Activated CD4-positive, alpha-beta T cell treated with anti-CD3 and anti-CD28 coated beads, Interleukin-2, amount 50 U/mL, for 1 hour (primary cell): ENCODE measurements at places on chromosomes 2 and 18.

DNA sequence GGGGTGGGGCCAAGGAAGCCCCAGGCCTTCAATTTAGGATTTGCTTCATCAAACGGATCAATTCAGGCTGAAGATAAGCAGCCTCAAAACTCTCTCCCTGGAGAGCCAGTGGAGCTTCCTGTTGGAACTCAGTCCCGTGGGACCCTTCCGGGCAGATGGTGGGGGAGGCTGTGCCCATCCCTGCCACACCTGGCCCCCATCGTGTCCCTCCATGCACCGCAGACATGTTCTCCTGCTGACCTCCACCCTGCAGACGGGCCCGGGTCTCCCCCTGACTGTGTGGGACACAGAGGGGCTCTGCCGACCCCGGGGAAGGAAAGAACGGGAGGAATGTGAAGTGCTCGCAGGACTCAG, 144.2 kb downstream of the TPO start:
- DNase-seq = no peak

DNA sequence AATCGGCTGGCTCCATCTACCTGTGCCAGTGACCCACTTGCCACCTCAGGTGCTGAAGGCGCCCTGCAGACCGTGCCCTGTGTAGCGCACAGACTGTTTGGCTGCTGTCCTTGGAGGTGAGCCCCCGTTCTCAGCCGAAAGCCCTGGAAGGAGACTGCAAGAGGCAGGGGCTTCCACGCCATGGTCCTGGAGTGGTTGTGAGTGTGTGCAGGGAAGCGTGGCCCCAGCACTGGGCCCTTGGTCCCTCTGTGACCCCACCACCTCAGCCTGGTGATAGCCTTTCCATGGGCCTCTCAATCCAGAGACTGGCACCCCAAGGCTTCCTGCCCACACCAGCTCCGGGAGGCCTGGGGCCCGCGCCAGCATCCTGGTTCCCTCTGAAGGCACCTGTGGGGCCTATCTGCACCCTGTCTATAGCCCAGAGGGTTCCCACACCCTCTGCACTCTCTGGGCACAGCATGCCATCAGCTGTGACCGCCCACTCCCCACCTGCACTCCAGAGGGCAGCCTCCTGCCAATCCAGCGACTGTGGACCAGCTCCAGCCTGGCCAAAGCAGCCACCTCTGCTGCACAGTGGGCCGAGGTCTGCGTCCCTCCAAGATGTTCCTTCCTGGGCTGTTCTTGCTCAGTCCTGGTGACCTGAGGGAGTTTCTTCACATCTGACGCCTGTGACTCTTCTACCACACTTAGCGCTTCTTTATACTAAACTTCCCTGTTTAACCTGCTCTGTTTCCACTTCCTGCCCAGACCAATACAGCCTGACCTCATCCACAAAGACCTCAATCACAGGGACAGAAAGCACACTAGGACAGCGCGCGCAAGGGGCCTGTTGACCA, 109.5 kb downstream of the EIPR1 start:
- no peak for DNase-seq

DNA sequence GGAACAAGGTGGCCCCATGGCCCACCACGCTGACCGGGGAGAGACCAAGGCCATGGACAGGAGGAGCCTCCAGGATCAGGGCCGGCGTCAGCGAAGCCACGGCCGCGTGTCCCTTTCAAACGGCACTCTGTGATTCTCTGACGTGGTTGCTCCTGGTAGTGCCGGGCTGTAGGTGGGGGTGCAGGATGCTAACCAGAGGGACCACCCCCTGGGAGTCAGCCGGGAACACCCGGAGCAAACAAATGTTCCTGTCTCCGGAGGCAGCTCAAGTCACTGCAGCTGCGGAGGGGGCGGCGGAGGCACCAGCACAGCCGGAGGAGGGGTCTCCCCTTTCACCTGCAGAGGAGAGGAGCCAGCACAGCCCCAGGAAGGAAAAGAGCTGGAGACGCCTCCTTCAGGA, 750.6 kb upstream of the SALL3 start:
- no peak for DNase-seq

- DNase-seq = no peak
Observed at GRCh38 chr18:45317948-45318640, 297.2 kb upstream of the SLC14A2 start.

DNA sequence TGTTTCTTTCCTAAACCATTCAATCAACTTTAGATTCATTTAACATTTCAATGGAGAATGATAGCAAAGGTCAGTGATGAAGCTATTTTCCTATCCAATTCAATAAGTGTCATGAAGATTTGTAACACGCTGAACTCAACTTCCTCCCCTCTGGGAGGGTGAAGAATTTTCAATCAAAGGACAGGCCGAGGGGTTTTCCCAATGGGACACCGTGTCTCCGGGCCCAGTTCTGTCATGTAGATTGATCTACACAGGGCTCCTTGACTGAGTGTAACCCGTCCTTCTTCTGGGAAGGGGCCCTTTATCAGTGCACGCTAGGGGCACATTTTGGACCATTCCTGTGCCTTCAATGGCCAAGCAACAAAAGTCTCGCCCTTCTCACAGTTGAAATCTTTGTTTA, 90.1 kb downstream of the KCNE4 start:
- no peak for DNase-seq

- no peak for DNase-seq
Observed at GRCh38 chr18:65587491-65587890, 163.3 kb upstream of the CDH7 start.

GRCh38 chr18:74608681-74609080, 11.0 kb downstream of the ZNF407 start:
- DNase-seq = no peak

- no peak for DNase-seq
Observed at GRCh38 chr18:10201659-10202058, 252.8 kb upstream of the APCDD1 start.

- DNase-seq = no peak
Observed at GRCh38 chr2:145597006-145597405, 1077.1 kb upstream of the ZEB2 start.

- DNase-seq = no peak
Observed at GRCh38 chr18:76805221-76805620, 17.1 kb upstream of the ZNF236 start.

DNA sequence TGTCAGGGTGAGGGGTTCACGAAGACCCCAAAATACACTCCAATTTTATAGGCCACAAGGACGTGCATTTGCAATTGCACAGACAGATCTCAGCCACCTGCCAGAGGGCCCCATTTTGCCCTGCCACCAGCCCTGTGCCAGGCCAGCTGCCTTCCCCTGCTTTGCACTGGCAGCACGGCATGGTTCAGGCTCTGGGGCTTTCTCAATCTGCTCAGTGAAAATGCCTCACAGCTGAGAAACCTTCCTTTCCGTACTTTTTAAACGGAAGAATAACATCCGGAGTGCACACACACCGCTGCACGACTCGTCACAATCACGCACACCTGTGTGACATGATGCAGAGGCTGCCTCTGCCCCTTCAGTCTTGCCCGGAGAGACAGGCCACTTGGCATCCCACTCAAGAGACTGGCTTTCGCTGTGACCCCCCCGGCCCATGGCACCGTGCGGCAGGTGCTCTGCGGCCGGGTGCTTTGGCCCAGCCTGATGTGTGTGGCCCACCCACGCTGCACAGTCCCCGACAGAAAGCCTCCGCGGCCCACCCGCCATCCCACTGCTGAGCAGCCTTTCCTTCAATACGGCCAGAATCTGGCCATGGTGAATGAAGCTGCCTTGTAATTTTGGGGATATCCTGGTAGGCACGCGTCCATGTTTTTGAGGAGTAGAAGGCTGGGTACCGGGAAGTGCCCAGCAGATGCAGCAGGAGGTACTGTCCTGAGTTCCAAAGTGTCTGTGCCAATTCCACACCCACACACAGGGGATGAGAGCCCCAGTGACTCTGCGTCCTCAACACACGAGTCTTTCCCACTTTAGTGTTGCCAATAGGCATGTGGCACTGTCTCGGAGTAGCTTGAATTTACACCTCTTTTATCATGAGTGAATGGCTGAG, 88.8 kb downstream of the USP40 start:
- DNase-seq = no peak

GRCh38 chr2:38658613-38659012, 7.3 kb upstream of the GALM start:
- DNase-seq = no peak

DNA sequence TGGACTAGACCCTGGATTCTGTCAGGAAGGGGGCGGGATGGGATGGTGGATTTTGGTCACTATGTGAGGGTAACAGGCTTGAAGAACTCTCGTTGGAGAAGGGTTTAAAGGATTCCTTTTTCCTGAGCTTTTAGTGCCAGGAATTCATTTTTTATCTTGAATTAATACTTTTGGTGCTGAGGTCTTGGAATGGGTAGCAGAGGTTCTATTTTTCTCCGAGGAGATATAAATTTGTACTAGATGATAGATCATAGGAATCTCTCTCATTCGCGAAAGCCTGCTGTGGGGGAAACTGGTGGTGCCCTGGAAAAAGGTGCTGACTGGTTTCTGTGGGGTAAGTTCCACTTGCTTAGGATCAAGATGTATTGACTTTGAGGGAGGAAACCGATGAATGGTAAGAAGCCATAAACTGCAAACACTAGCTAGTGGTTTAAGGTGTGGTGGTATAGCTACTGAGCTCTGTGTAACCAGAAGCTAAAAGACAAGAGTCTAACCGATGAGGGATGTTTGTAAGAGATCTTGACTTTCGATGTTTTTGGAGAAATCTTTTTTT, 706 bp downstream of the AGPS start:
- peak; percentile 6 for DNase-seq

DNA sequence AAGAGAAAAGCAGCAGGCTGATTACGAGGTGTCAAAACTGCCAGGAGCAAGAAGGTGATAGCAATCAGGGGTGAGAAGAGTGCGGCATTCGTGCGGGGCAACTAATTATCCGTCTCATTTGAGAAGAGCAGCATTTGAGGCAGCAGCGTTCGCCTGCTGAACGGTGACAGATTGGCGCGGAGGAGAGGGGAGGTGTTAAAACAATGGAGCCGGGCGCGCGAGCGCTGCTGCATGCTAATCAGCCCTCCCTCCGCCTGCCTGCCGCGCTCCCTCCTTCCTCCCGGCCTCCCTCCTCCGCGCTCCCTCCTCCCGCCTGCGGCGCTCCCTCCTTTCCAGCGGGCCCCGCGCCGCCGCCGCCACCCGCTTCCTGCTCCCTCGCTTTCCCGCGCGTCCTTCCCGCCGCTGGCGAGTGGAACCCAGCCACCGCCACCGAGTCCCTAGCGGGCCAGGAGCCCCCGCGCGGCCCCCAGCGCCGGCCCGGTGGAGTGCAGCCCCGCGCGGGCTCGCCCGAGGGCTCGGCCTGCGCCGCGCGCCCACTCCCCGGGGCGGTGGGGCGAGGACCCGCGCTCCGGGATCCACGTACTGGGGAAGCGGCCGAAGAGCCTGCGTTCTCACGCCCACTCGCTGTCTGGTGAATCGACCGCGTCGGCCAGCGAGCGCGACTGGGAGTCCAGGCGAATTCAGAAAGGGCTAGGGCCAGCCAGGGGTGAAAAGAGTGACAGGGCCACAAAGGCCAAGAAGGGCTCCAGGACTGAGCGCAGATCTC, 69.5 kb upstream of the PSMD14 start:
- DNase-seq = peak; percentile 63

GRCh38 chr18:6486764-6487426, 72.2 kb upstream of the L3MBTL4 start:
- DNase-seq = no peak

DNA sequence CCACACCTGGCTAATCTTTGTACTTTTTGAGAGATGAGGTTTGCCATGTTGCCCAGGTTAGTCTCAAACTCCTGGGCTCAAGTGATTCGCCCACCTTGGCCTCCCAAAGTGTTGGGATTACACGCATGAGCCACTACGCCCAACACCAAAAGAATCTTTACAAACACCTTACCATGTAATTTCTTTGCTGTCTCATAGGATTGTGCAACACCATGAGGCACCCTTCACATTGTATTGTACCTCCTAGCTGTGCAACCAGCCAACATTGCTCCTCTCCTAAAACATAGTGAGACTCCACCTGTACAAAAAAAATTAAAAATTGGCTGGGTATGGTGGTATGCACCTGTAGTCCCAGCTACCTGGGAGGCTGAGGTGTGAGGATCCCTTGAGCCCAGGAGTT, 3.1 kb upstream of the MFSD6 start:
- no peak for DNase-seq

GRCh38 chr2:43513796-43514195, 82.0 kb downstream of the THADA start:
- no peak for DNase-seq

DNA sequence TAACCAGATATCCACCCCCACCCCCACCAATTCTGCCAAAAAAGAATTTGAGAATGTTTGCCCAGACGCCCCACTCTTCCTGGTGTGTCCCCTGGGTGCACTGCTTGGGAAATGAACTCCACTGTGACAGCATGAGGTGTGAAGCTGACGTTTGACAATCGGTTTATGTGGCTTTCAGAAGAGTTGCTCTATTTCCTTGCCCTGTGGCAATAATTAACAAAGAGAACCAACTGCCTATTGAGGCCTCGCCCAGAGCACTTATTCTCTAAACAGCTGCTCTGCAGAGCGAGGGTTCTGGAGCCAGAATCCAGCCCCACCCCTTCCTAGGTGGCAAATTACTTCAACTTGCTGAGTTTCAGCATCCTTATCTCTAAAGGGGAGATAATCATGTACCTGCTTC, 115.8 kb upstream of the SIX3 start:
- DNase-seq = no peak

- no peak for DNase-seq
Observed at GRCh38 chr2:160575368-160575767, 81.8 kb upstream of the RBMS1 start.

- no peak for DNase-seq
Observed at GRCh38 chr2:227214622-227215041, 50.2 kb downstream of the COL4A3 start.

GRCh38 chr2:174666845-174667244, 69.2 kb upstream of the WIPF1 start:
- no peak for DNase-seq

DNA sequence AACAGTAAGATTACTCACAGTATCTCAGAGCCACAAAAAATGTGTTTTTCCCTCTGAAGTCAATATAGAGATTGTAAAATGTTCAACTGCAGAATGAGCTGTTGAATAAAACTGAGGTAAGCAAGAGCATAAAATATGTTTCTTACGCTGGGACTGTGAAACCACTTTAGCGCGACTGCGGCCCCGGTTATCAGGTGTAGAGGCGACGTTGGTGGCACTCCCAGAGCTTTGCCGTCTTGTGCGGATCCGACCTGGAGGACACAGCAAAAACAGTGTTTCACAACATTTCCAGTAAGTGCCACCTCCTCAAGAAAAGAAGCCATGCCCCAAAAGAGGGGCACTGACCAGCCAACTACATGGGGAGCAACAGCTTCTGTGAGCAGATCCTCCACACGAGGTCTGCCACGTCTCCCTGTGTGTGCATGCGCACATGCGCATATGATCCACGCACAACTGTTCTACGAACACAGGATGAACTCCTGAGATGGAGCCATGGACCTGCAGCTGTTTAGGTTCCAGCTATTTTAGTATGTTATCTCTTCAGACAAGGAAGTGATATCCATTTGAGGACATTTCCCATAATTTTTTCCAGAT, 100.7 kb upstream of the RNU4ATAC start:
- DNase-seq = no peak

DNA sequence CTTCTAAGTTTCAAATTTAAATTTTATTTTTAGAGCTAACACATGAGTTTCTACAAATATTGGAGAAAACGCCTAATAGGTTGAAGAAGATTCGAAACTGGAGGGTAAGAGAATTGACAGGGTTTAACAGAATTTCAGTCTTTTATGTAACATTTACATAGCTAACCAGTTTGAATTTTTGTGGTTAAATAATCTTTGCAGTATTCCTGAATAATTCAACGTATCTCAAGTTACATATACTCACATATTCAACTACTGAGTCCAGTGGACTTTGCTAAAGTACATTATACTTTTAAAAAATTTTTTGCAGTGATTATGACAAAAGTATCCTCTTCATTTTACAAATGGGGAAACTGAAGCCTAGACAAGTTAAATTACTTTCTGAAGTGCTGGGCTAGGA, 34.0 kb downstream of the CCNT2 start:
- no peak for DNase-seq
